Activated CD4-positive, alpha-beta T cell treated with anti-CD3 and anti-CD28 coated beads, Interleukin-2, amount 50 U/mL, for 16 hours (primary cell): ENCODE measurements at places on chromosomes 7 and 10.

GRCh38 chr7:92485974-92486373 lies 8.2 kb upstream of the ERVW-1 start:
- no peak for DNase-seq

GRCh38 chr10:119231654-119232053 lies 24.3 kb downstream of the GRK5 start:
- DNase-seq, result no peak

DNA sequence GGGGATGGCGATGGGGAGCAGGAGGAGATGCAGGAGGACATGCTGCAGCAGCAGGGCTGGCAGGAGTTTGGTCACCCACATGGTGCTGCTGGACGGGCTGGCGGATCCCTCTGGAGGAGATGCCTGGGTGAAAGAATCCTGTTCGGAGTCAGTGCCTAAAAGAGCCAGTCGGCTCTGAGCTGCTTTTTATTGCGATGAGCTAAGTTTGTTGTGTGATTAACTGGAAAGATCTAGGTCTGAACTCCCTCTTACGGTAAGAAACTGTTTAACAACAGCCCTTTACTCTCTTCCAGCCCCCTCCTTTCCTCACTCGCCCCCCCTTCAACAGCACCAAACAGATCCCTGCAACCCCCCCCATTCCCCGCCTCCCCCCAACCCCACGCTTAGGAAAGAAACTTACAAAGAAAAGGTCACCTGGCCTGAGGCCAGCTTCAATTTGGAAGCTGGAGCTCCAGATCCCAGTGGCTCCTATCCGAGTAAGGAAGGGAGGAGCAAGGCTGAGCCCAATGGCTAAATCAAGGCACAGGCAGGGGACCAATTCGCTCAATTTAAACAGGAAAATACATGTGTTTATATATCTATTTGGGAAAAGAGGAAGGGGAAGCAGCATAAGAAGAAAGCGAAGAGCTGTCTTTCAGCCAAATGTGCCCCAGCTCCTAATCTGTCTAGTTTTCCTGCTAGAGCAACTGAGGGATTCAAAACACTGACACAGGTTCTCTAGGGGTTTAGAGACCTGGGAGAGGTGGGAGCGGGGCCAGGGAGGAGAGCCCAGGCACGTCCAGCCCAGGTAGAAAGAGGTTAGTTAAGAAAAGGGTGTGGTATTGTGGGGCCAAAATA lies at the start of gene HGF:
HGF (minus strand) TSS at position 157 of the 837 bp plus-strand sequence; CDS start at position 81, 76 bp downstream.
- DNase-seq, result no peak

DNA sequence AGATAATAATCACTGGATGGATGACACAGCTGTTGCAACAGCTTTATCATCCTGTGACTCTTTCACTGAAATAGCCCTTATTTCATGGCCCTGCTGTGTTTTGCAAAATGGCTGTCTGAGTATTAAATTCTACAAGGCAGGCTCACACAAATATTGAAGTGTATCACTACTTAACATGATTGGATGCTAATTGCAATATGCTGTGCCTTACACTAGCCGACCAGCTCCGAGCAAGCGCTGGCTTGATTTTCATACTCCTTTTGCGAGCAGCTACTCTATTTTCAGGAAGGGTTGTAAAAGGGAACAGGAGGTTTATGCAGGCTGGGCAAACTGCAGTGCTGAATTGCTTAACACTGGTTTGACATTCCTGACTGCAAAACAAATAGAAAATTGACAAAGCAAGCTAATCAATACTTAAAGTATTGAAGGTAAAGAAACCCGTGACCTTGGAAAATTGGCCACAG lies 121.6 kb downstream of the CACNB2 start:
- no peak for DNase-seq

- no peak for DNase-seq
Measured at GRCh38 chr7:101373812-101374614, 11.3 kb downstream of the COL26A1 start.

GRCh38 chr7:124856299-124856888 lies 73.2 kb downstream of the POT1 start:
- peak; percentile 26 for DNase-seq

- DNase-seq, result no peak
Measured at GRCh38 chr7:1610678-1611302, 41.0 kb upstream of the PSMG3 start.

GRCh38 chr7:50470250-50471163 lies 20.4 kb upstream of the FIGNL1 start:
- no peak for DNase-seq

GRCh38 chr10:50254479-50254878 lies 3.2 kb upstream of the ASAH2 start:
- no peak for DNase-seq
